Pericardium fibroblast (primary cell): ENCODE measurements at places on chromosomes 6 and 20. TPM values are rescaled to one million over a fixed set of nuclear protein-coding genes. Genes with fewer than 3 reads are reported as not detected.

LIN28B gene
- total RNA-seq, result not detected in 2 replicates

SOBP gene
- 4.0 and 5.2 TPM in 2 replicates for total RNA-seq

COL9A1 gene
- not detected in 2 replicates for total RNA-seq

C6orf52 gene
- 0.23 TPM in 1 of 2 replicates, not detected in the other for total RNA-seq

UST gene
- 15.2 and 17.6 TPM in 2 replicates for total RNA-seq
